ENCODE measurements at places on chromosomes 5 and 9. TPM values are rescaled to one million over a fixed set of nuclear protein-coding genes. Genes with fewer than 3 reads are reported as not detected.

- no peaks in the 10 kb centered on the region for H3K36me3 ChIP-seq
- DNase-seq = no peak
- H3K4me1 ChIP-seq = no peaks in the 10 kb centered on the region
- no peak overlapping the region for H3K27ac ChIP-seq
- no peak overlapping the region for H3K4me3 ChIP-seq
These were observed 135.8 kb downstream of the TLE4 start for GRCh38 chr9:79707589-79707988.

Gene CDH6
- 34.3 TPM for total RNA-seq

GRCh38 chr5:76724871-76725270, 8.9 kb downstream of the F2R start:
- H3K36me3 ChIP-seq = no peaks in the 10 kb centered on the region
- H3K27me3 ChIP-seq = no peaks in the 10 kb centered on the region
- peak overlapping the region; percentile 51 for H3K27ac ChIP-seq
- H3K4me3 ChIP-seq = no peak overlapping the region

- no peak for DNase-seq
- no peaks in the 10 kb centered on the region for H3K27me3 ChIP-seq
- no peaks in the 10 kb centered on the region for H3K36me3 ChIP-seq
- H3K27ac ChIP-seq = no peak overlapping the region
- no peaks in the 10 kb centered on the region for H3K4me1 ChIP-seq
These were observed 13.4 kb upstream of the LTC4S start for GRCh38 chr5:179780362-179780761.

- no peak overlapping the region for H3K27ac ChIP-seq
- H3K4me3 ChIP-seq = no peak overlapping the region
- H3K4me1 ChIP-seq = no peaks in the 10 kb centered on the region
- no peaks in the 10 kb centered on the region for H3K27me3 ChIP-seq
These were observed 82.6 kb downstream of the GPR21 start for GRCh38 chr9:123116036-123116435.

Gene BHMT
- 14.1 TPM for total RNA-seq

DNA sequence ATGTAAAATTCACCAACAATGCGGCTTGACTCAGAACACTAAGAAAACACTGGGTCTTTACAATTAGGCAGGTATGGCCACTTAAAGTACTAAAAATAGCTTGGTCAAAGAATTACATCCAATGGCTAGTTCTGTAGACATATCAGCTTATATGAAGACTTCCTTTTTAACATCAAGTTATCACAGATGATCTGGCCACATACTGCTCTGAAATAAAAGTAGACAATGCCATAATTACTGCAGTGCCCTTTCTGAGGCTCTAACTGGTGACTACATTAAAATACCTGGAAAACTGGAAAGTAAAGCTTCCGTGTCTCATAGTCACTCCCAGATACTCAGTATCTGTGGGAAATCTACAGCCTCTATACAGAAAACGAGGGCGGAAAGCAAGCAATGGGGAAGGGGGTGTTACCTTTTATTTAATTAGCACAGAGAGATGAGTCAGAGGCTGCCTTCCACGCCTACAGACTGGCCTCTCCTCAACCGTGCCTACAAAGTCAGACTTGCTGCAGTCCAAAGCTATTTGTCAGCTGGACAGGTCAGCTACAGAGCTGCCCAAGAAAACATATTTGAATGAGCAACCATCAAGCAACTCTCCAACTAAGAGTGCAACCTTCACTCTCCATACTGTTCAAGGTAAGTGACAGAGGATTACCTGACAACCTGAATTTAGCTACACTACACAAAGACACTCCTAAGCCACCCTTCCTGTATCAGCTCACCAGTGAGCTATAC, 8.7 kb downstream of the SERINC5 start:
- H3K27me3 ChIP-seq = no peaks in the 10 kb centered on the region
- peaks cover 31% of the 10 kb centered on the region for H3K4me1 ChIP-seq
- H3K36me3 ChIP-seq = no peaks in the 10 kb centered on the region
- no peak overlapping the region for H3K4me3 ChIP-seq

- H3K36me3 ChIP-seq = no peaks in the 10 kb centered on the region
- no peaks in the 10 kb centered on the region for H3K27me3 ChIP-seq
- no peaks in the 10 kb centered on the region for H3K4me1 ChIP-seq
- DNase-seq = no peak
- H3K4me3 ChIP-seq = no peak overlapping the region
These were observed 69.2 kb downstream of the ANXA2R start for GRCh38 chr5:42970636-42971559.

GRCh38 chr9:137224830-137225694, at the start of gene CYSRT1:
Gene CYSRT1, plus strand, starts transcription at chr9:137225174. Its CDS starts 448 bp downstream, at chr9:137225622.
- H3K27me3 ChIP-seq = no peaks in the 10 kb centered on the region
- no peaks in the 10 kb centered on the region for H3K36me3 ChIP-seq
- H3K4me3 ChIP-seq = peak within 1 kb of the TSS; percentile 76
- peaks cover 43% of the 10 kb centered on the region for H3K4me1 ChIP-seq
- DNase-seq = no peak
- H3K27ac ChIP-seq = peak within 1 kb of the TSS; percentile 91

- peaks cover 3% of the 10 kb centered on the region for H3K36me3 ChIP-seq
- no peaks in the 10 kb centered on the region for H3K27me3 ChIP-seq
- DNase-seq = no peak
- no peak overlapping the region for H3K27ac ChIP-seq
- no peaks in the 10 kb centered on the region for H3K4me1 ChIP-seq
- H3K4me3 ChIP-seq = no peak overlapping the region
These were observed 723.1 kb upstream of the RIOK2 start for GRCh38 chr5:97906135-97906534.

DNA sequence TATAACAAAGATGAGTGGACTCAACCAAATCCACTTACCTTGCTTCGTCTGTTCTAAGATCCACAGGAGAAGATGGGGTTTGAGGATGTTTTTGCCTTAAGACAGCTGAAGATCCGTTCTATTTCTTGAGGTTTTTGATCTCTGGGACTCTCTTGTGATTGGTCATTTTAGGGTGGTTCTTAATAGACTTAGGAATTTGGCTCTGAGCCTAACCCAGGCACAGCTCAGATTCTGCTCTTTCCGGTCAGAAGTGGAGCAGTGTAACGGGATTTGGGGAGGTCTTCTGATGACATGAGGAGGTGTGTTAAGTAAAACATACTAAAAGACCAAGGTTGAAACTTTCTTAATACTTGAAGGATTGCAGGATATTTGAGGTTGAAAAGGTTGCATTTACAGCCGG, 166.9 kb downstream of the DMRT2 start:
- no peak for DNase-seq
- no peak overlapping the region for H3K27ac ChIP-seq
- H3K4me3 ChIP-seq = no peak overlapping the region
- H3K27me3 ChIP-seq = no peaks in the 10 kb centered on the region
- H3K4me1 ChIP-seq = no peaks in the 10 kb centered on the region
- no peaks in the 10 kb centered on the region for H3K36me3 ChIP-seq

- no peaks in the 10 kb centered on the region for H3K36me3 ChIP-seq
- no peak overlapping the region for H3K27ac ChIP-seq
- no peak overlapping the region for H3K4me3 ChIP-seq
- H3K4me1 ChIP-seq = no peaks in the 10 kb centered on the region
- H3K27me3 ChIP-seq = no peaks in the 10 kb centered on the region
These were observed 505.2 kb upstream of the RGMB start for GRCh38 chr5:98268162-98268860.

DNA sequence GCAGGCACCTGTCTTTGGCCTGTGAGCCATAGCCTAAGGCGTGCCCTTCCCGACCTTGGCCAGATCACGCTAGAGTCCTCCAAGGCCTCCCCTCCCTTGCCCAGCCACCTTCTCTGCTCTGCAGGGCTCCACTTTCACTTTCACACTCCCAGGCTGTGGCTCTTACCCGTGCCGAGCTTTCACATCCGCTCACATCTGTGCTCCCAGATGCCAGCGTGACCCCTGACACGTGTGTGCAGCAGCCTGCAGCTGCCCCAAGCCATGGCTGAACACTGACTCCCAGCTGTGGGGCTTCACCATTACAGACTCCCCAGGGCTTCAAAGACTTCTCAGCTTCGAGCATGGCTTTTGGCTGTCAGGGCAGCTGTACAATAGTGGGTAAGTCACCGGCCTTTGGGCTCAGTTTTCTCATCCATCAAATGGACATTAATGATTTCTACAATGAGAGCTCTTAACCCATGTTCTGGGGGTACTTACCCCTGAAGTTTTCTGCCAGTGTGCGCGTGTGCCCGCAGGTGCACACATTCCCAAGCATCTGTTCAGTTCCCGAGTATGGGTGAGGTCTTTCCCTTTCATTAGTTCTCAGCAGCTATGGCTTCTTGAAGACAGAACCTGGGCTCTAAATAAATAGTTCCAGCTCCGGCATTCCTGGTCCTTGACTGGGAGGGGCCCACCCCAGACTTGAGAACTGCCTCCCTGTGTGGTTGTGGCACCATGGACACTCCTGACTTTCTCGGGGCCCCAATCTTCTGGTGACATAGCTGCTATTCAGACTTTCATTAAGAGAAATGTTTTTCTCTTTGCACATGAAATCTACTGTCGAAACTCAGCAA, 118.6 kb downstream of the RGS3 start:
- no peaks in the 10 kb centered on the region for H3K27me3 ChIP-seq
- no peak overlapping the region for H3K4me3 ChIP-seq
- DNase-seq = no peak
- no peak overlapping the region for H3K27ac ChIP-seq

DNA sequence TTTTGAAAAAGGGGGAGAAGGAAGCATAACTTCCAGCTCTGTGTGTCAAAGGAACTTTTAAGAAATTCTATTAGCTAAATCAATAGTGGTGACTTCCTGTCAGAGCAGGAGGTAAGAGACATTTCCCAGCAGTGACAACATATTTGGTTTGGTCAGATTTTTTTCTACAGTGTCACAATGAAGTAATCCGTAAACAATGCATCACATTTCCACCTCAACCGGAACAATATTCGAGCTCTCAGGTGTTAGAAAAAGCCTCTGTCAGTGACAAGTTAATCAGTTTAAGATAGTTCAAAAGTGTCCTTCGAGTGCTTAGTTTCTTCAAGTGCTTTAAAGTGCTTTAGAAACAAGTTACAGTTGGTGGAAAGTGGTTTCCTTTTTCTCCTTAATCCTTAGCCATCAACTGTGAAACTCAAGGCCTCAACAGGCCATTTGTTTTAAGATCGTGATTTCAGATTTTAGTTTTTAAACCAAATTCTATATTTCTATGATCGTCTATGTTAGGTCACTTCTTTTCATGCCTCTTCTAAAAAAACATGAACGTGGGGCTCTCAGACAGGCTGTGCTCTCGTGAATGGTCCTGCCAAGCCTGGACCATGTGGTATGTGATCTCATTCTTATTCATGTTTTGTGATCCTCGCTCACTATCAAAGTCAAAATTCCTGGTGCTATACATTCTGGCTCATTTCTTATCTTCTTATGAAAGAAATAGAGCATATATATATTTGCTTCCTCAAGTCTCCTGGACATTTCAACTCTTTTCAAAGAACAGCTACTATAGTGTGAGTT, 181.9 kb upstream of the HMHB1 start:
- DNase-seq = no peak
- no peaks in the 10 kb centered on the region for H3K27me3 ChIP-seq
- H3K27ac ChIP-seq = peak overlapping the region; percentile 30
- H3K36me3 ChIP-seq = no peaks in the 10 kb centered on the region

Gene CCL27
- total RNA-seq = not detected

Gene MSX2
- 28.8 TPM for total RNA-seq

Gene AKNA
- 12.9 TPM for total RNA-seq

DNA sequence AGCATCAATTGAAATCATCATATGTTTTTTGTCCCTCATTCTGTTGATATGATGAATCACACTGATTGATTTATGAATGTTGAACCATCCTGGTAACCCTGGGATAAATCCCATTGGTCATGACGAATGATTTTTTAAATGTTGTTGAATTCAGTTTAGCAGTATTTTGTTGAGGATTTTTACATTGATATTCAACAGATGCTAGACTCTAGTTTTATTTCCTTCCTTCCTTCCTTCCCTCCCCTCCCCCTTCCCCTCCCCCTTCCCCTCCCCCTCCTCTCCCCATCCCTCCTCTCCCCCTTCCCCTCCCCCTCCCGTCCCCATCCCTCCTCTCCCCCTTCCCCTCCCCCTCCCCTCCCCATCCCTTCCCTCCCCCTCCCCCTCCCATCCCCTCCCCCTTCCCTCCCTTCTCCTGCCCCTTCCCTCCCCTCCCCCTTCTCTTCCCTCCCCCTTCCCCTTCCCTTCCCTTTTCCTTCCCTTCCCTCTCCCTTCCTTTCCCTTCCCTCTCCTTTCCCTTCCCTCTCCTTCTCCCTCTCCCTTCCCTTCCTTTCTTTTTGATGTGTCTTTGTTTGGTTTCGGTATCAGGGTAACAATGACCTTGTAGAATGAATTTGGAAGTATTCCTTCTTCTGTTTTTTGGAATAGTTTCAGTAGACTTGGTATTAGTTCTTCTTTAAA, 142.8 kb downstream of the AP3B1 start:
- no peaks in the 10 kb centered on the region for H3K4me1 ChIP-seq
- no peak for DNase-seq
- no peaks in the 10 kb centered on the region for H3K27me3 ChIP-seq
- no peak overlapping the region for H3K27ac ChIP-seq
- H3K4me3 ChIP-seq = no peak overlapping the region

- no peak overlapping the region for H3K27ac ChIP-seq
- H3K27me3 ChIP-seq = no peaks in the 10 kb centered on the region
- no peaks in the 10 kb centered on the region for H3K36me3 ChIP-seq
- peak; percentile 27 for DNase-seq
- no peak overlapping the region for H3K4me3 ChIP-seq
- H3K4me1 ChIP-seq = no peaks in the 10 kb centered on the region
These were observed 102.2 kb downstream of the MAP1B start for GRCh38 chr5:72209147-72210115.

Gene IL5
- total RNA-seq = not detected

DNA sequence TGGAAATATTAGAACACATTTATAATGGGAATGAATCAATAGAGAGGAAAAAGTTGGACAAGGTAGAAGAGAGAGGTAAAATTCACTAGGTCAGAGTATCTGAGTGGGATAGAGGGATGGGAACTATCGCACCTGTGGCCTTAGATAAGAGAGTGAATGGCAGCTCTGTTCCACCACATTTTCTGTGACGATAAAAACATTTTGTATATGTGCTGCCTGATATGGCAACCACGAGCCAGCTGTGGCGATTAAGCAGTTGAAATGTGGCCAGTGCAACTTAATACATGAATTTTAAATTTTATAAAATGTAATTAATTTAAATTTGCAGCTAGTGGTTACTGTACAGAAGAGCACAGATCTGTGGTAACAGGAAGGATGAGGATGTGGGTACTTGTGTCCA, 46.7 kb downstream of the ZNF354A start:
- no peaks in the 10 kb centered on the region for H3K36me3 ChIP-seq
- H3K4me1 ChIP-seq = no peaks in the 10 kb centered on the region
- DNase-seq = no peak
- no peak overlapping the region for H3K27ac ChIP-seq
- H3K4me3 ChIP-seq = no peak overlapping the region
- no peaks in the 10 kb centered on the region for H3K27me3 ChIP-seq

DNA sequence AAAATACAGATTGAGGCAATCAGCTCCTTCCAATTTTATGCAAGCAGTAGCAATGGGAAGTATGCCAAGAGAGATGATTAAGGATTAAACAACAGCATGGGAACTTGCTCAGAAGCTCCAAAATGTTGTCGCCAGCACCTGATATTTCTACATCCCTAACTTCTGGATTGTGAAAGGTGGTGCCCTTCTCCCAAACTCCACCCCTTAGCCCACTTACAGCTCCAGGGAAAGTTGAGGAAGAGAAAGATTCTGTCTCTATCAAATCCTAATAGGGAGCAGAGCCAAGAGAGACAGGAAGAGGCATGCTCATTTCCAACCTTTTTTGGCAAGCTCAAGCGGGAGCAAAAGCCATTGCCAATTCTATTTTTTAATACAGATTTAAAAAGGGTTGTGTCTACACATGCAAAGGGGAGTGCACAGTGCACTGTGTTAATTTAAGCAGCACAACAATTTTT, 92.4 kb upstream of the NR3C1 start:
- no peaks in the 10 kb centered on the region for H3K36me3 ChIP-seq
- no peak for DNase-seq
- no peak overlapping the region for H3K27ac ChIP-seq
- H3K27me3 ChIP-seq = no peaks in the 10 kb centered on the region

Measured in hepatocyte (in vitro differentiated cells).